ENCODE measurements at places on chromosomes 12 and 14.

- no peak for DNase-seq
These were observed 25.0 kb downstream of the HIF1A start for GRCh38 chr14:61720294-61720661.

GRCh38 chr12:95978774-95979173 is 17.4 kb downstream of the HAL start:
- DNase-seq: no peak

DNA sequence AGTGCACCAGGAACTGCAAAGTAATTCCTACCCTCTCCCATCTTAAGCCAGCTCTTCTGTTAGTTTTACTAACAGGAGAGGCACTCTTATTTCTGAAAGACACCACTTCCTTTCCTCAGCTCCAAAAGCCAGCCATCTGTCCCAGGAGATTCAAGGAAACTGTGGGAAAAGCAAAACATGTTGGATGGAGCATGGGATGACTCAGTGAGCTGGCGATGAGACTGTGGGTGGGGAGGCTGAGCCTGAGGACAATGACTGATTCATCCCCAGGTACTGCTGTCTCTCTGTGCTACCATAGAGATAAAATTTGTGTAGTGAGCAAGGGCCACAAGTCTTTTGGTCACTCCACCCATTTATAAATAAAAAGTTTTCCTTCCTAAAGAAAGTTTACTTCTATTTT is 141.4 kb downstream of the MYRFL start:
- DNase-seq: no peak

DNA sequence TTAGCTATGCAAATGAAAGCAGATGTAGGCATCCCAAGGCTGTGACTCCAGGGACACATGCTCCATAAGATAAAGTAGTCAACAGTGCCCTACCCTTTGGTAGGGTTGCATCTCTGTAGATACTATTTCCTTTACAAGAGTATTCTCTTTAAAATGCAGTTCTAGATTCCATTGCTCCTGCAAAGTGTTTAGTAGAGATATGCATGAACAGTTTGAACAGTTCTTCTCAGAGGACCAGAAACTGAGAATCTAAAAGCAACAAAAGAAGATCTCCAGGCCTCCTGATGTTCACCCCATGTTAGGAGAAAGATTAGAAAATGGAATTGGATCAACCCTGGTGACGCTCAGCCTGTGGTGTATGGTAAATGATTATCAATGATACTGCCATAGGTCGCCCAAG is 121.2 kb downstream of the KCNK10 start:
- no peak for DNase-seq

GRCh38 chr14:54709867-54710266 is 142.9 kb downstream of the SAMD4A start:
- no peak for DNase-seq

- DNase-seq: no peak
These were observed 152.6 kb upstream of the TBX3 start for GRCh38 chr12:114836609-114837008.

DNA sequence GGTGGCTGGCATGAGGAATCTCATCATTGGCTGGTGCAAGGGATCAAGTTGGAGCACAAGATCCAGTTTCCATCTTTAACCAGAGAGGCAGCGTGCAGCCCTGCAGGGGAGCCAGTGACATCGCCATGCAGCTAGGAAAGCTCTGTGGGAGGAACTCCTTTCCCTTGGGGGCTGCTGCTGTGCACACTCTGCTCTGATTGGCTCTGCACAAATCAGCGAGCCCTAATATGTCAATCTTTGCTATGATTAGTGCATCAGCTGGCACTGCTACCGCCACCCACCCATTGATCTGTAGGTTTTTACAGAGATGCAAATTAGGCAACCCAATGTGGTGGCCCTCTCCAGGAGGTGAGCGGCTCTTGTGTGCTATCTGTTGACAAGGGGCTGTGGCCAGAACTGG is 262.6 kb downstream of the PCNX1 start:
- no peak for DNase-seq

- no peak for DNase-seq
These were observed 2.1 kb upstream of the SLC16A7 start for GRCh38 chr12:59593761-59594160.

DNA sequence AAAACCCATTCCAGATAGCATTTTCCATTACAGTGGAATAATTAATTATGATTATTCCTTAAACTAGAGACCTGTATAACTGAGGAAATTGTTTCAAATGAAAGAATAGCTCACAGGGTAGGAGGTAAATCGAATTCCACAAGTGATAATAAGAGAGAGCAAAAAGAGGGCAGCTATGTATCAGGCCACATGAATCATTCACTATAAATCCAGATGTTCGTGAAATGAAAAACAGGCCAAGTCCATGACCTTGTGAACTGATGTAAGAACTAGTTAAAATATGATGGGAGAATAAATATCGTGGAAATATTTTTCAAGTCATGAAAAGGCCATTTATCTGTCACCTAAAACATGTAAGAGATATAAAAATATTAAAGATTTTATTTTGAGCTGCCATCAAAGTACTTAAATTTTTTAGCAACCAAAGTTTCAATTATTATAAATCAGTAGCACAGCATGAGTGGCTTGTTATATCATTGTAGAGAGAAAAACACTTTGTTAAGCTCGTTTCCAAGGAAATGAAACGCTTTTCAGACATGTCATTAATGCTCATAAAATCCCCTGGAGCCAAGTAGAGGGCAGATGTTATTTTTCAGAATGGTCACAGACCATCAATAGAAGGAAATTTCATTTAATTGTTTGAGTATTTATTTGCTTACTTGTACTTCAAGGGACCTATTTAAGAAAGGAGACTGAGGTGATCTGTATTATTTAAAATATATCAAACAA is 120.6 kb upstream of the CDKN3 start:
- no peak for DNase-seq

DNA sequence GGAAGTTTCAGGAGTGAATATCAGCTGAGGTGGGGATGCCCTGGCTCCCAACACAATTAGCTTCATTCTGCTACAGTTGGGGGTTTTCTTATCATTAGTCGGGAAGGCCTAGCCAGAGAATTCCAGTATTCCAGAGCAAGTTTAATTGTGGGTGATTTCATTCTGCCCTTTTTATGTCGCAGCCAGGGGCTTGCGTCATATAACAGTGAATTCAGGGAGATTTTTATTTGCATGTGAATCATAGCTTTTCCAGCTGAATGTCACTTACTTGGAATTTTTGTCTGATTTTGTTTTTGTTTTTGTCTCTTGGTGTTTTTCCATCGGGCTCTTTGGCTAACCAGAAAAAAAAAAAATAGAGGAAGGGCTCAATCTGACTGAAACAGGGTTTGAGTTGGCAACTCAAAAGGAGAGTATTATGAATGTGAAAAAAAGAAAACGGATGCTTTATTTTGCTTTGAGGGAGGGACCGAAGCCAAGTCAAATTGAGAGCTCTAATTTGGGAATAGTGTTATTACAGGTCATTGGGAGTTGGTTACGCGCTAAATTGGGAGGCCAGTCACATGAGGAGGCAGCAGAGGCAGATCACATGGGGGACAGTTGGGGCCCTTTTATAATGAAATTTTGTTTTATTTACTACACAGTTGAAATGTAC is 119.4 kb downstream of the SAMD4A start:
- DNase-seq: no peak

DNA sequence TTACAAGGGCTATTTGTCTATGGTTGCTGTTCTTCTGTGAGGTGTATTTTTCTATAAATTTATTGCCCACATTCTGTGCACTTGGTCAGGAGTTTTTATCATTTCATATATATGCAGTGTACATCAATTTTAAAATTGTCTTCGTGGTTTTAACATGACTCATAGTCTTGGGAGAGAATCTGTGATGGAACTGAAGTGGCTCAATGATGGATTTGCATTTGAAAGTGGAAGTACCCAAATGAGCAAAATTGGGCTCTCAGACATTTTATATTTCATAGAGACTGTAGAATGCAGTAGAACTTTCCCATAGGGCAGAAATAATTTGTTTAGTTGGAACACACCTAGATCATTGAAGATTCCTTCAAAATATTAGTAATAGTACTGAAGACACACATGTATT is 1.9 kb upstream of the SCFD1 start:
- DNase-seq: no peak

GRCh38 chr12:121794534-121795033 is 1.1 kb upstream of the RHOF start:
- DNase-seq: no peak

- no peak for DNase-seq
These were observed 652 bp upstream of the SELPLG start for GRCh38 chr12:108634341-108634751.

DNA sequence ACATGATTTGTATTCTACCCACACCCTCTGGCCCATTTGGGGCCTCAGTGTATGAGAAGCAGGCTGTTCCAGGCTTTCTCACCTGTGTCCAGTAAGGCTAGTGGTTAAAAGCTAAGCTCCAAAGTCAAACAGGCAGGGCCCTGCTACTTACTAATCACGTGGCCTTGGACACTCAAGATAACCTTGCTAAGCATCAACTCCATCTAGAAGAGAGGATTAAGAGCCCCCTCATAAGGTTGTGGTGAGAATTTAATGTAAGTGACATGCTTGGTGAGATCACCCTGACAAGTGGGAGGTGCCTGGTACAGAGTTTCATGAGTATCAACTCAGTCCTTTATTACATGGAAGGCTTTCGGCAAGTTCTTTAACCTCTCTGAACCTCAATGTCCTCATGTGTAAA is 17.8 kb downstream of the ACSM4 start:
- DNase-seq: no peak

- no peak for DNase-seq
These were observed 492.0 kb downstream of the NELL2 start for GRCh38 chr12:44384136-44384535.

Measured in activated CD8-positive, alpha-beta memory T cell treated with anti-CD3 and anti-CD28 coated beads for 1 hour (primary cell).